Effector memory CD8-positive, alpha-beta T cell (primary cell): ENCODE measurements at places on chromosomes 5 and 9.

DNA sequence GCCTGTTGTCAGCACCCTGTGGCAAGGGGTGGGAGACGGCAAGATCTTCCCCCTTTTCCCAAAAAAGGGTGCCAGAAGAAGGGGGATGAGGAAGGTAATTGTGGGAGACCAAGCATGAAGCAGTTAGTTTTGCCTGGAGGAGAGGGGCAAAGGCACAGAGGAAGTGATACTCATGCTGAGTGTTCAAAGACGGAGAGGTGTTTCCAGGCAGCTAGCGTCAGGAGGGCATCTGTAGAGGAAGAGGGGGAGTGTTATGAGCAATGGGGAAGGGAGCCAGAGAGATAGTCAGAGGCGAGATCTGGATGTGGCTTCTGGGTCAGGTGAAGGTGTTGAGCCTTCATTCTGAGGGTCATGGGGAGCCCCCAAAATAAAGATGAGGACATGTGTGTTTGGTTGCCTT is 26.9 kb upstream of the ADAM19 start:
- DNase-seq = no peak

DNA sequence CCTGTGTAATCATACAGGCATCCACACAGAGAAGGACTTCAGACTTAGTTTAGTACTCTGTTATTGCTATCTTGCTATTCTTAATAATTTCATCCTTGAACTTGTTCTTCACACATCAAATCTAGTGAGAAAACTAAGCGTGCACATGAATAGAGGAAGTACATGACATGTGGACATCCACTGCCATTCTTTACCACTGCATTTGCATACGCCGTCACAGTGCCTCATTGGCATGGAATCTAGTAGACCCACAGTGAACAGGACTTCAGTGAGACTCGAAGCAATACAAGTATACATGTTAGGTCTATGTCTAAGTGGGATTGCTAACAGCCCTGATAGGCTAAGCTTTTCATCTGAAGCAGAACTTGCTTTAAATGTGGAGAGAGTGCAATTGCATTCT is 592.1 kb downstream of the TLE4 start:
- no peak for DNase-seq

- no peak for DNase-seq
Observed at GRCh38 chr9:136119061-136119882, 597 bp upstream of the TMEM250 start.

GRCh38 chr5:95600557-95600956 is 19.3 kb upstream of the GPR150 start:
- DNase-seq = no peak

- DNase-seq = no peak
Observed at GRCh38 chr5:160484678-160485077, 63.0 kb downstream of the PTTG1 start.

DNA sequence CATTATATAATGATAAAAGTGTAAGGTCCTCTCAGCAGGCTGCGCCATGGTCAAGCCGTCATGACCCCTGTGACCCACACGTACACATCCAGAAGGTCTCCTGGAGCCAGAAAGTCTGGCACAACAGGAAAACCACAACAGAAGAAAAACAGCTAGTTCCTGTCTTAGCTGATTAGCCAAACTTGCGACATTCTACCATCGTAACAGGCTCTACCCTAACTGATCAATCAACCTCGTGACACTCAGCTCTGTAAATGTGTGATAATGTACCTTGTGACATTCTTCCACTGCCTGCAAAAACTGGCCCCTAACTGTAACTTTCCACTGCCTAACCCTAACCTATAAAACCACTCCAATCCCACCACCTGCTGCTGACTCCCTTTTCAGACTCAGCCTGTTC is 316.4 kb upstream of the TUSC1 start:
- DNase-seq = no peak

- DNase-seq = no peak
Observed at GRCh38 chr5:152514827-152515397, 109.8 kb upstream of the NMUR2 start.

DNA sequence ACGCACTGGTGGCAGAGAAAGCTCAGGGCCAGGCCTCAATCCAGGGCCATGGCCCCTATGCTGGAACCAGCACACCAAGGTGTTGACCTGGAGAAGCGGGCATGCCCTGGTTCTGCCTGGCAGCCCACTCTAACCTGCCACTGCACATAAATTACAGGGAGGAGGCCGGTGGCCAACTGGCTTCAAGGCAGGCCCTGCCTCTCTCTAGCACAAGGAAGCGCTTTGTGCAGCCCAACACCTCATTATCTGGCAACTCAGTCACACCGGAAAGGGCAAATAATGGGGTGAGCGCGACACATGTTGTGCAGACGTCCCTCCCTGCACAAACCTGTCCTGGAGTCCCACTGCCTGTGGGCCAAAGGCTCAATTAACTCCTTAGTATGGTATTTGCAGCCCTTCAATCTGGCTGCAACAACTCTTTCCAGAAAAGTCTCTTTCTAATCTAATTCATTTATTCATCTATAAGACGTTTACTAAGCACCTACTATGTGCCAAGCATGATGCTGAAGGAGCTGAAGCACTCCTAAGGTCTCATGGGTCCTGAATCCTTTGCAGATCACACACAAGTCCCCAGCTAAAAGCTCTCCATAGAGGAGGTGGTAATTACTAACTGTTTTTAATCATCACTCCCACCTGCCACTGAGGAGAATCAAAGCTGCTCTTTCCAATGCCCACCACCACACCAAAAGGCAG is 24.9 kb downstream of the SHB start:
- no peak for DNase-seq

- DNase-seq = no peak
Observed at GRCh38 chr9:133250741-133251170, 24.2 kb downstream of the ABO start.

DNA sequence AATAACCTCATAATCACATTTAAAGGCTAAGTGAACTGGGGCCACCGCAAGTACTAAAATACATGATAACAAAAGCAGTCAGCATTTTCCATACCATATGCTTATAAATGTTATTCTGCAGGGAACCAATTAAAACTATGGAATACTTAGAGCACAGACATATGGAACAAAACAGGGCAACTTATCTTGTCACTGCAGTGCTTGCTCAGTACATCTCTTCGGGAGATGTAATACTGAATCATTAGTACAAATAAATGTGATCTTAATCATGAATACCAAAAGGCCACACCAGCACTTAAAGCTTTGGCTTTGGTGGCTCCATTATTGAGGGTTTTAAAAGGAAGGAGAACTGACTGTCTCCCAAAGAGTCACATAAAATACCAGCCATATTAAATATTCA is 32.1 kb downstream of the PRUNE2 start:
- no peak for DNase-seq

- no peak for DNase-seq
Observed at GRCh38 chr9:16290169-16290568, 580.3 kb downstream of the BNC2 start.

GRCh38 chr5:44183753-44184152 is 205.5 kb downstream of the FGF10 start:
- no peak for DNase-seq

GRCh38 chr9:110606179-110606790 is 26.7 kb upstream of the SVEP1 start:
- no peak for DNase-seq

- no peak for DNase-seq
Observed at GRCh38 chr5:179270581-179271427, 74.5 kb downstream of the ADAMTS2 start.

- DNase-seq = no peak
Observed at GRCh38 chr9:104905931-104906330, 22.0 kb downstream of the ABCA1 start.

- no peak for DNase-seq
Observed at GRCh38 chr5:29833394-29833793, 1360.1 kb upstream of the CDH6 start.

- no peak for DNase-seq
Observed at GRCh38 chr9:16304301-16304700, 566.2 kb downstream of the BNC2 start.

GRCh38 chr5:5066276-5067186 is 73.6 kb upstream of the ADAMTS16 start:
- DNase-seq = no peak

DNA sequence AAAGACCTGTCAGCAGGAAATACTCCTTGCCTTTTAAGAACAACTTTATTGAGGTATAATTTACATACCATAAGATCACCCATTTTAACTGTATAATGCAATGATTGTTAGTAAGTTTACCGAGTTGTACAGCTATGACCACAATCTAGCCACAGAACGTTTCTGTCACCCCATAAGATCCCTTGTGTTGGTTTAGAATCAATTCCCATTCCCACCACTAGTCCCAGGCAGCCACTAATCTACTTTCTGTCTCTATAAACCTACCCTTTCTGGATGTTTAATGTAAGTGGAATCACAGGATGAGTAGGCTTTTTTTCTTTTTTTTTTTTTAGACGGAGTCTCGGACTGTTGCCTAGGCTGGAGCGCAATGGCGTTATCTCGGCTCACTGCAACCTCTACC is 4.4 kb downstream of the GPR107 start:
- DNase-seq = no peak

- DNase-seq = no peak
Observed at GRCh38 chr5:57929271-57929670, 446.7 kb upstream of the ACTBL2 start.

GRCh38 chr9:116816484-116816883 is 129.4 kb downstream of the TRIM32 start:
- no peak for DNase-seq

GRCh38 chr9:7879551-7880245 is 80.1 kb upstream of the DMAC1 start:
- peak; percentile 27 for DNase-seq

- DNase-seq = no peak
Observed at GRCh38 chr5:394671-395155, 48.3 kb upstream of the EXOC3 start.

DNA sequence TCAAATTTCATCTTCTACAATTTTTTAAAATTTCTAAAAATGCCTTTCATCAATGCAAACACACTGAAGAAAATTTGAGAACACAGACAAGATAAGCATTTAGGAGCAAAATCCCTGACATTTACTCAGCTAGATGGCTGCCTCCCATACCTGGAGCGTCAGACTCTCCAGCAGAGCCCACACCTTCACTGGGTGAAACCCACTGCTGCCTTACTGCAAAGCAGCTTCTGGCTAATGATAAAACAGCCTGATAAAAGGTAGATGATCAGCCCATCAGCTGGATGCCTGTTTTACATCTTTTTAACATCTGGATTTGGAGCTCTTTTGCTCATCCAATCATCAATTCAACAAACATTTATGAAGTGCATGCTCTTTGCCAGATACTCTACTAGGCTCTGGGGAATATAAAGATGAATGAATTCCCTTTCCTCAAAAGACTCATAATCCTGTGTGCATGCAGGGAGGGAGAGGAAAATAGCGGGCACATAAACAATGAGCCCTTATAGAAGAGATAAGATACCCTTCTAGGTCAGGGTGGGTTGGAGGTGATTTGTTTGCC is 271.2 kb downstream of the SAXO1 start:
- DNase-seq = no peak

GRCh38 chr5:97229688-97230285 is 46.7 kb upstream of the RIOK2 start:
- no peak for DNase-seq

DNA sequence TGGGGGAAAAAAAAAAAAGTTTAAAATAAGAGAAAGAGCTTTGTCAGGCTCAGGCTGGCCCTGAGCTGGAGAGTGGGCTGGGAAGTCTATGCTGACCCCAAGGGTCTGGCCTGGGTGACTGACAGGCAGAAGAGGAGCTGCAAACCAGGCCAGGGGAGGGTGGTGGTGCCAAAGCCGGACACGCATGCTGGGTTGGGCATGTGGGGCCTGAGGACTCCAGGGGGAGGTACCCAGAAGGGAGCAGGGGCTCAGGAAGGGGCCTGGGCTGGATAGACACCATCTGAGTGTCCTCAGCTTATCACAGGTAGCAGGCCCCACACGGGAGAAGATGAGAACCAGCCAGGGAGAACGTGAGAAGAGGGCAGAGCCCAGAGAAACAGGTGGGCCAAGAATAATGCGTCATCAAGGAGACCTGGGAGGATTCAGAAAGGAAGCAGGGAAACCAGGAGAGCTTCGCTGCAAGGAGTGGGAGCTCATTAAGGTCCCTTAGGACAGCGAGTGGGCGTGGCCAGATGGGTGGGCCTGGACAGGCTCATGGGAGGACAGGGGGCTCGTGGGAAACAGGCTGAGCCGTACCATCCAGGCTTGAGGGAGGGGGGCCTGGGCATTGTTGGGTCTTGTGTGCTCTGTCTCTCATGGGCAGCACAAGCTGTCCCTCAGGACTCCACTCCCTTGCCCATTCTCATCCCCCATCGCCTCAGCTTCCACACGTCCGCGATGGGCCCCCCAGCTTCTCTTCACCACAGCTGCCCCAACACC is 16.0 kb downstream of the TMOD1 start:
- no peak for DNase-seq

DNA sequence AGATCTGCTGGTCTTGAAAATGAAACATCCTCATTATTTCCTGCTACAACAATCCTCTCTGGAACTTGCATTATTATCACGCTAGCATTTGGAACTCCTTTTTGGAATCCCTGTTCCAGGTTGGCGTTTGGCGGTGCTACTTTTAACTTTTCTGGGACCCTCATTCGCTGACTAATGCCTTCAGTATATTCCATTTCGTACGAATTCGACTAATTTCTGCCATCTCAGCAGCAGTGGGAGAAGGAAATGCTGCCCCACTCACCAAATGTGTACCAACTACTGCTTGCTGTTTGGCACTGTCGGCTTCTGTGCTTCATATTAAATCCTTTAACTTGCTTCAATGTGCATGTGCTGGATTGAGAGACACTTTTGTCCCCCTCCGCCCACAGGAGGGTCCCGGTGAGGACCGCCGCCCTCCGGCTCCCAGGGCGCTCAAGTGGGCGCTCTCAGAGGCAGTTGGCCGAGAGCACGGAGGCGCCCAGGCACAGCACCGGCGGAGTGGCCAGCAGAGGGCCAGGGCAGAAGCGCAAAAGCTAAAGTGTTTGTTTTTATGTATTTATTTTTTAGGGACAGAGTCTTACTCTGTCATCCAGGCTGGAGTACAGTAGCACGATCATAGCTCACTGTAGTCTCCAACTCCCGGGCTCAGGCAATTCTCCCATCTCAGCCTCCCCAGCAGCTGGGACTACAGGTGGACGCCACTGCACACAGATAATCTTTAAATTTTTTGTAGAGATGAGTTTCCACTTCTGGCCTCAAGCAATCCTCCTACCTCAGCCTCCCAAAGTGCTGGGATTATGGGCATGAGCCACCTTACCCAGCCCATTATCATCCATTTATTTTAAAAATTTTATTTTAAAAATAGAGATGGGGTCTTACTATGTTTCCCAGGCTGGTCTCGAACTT is 11.9 kb downstream of the PDE6A start:
- DNase-seq = no peak
